ENCODE measurements at places on chromosomes 7 and 10.

DNA sequence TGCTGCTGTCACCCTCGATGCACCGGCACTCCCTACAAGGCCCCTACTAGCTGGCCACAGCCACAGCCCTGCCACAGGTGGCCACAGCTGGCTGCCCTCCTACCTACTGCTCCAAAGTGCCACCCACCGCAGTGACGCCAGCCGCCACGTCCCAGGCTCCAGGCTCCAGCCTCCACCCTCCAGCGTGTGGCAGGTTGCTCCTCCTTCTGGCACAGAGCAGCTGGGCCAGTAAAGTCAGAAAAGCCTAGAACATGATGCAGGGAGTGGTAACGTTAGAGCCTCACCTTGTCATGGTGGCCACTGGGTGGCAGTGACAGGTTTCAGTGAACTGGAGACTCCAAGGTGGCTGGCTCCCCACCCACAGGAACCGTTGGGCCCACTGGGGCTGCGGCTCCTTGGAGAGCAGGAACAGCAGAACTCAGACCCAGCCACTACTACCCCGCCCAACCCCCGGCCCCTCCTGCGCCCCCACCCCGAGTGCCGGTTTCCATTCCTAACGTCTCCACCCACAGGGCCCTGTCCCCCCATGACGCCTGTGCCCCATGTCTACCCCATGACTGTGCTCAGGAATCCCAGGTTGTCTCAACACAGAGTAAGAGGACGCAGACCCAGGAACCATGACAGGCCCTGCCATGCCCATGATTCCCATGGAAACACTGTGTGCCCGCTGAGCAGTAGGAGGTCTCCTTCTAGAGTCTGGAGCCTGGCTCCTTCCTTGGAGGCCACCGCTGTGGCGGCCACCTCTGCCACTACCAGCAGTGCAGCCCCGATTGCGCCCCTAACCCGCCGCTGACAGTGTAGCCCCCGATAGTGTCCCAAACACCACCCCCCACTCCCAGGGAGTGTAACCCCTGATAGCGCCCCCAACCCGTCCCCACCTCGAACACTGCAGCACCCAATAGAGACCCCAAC is 52.3 kb upstream of the ZNF33B start:
- no peak for DNase-seq

DNA sequence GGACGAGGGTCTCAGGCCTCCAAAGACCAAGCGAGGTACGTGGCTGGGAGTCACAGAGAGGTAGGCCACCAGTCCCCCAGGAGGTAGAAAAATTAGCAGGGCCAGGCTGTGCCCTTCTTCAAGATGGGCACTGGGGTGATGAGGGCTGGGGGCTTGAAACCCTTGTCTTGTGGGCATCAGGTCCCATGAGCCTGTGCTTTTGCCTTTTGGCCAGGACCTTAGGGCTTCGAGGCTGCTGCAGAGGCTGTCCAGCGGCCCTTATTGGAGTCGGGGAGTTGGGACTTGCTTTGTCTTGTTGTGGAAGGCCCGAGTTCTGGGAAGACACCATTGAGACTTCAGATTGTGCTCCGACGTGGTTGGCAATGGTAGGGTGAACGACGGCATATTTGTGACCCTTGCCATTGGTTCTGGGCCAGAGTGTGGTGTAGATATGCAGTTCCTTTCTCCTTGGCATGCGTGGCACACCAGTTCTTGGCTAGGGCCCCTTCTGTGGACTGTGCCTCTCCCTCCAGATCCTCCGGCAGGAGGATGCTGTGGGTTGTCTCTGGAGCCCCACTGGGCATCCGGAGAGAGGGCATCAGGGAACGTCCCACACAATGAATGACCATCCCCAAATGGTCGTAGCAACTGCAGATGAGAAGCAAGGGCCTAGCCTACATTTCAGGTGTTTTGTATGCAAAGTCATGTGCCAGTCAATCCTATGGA is 931 bp downstream of the SH2D4B start:
- DNase-seq = no peak

- DNase-seq = no peak
These were observed 5.6 kb upstream of the GARS1 start for GRCh38 chr7:30589111-30589510.

- no peak for DNase-seq
These were observed 290.6 kb downstream of the PARD3 start for GRCh38 chr10:34524369-34525091.

DNA sequence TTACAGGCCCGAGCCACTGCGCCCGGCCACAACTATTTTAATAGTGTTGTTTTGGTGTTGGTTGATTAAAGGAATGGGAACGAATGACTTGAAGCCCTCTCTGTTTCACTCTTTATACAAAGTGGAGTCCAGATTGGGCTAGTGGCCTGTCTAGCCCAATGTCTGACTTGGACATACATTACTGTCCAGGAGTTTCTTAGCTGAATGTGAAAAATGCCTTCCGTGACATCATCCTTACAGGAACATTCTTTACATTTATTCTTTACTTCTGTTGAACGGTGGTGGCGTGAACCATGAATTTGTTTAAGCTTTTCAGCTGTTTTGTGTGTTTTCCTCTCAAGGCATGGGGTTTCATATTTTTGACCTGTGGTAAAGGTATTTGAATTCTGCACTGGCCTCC is 67.9 kb downstream of the DAGLB start:
- no peak for DNase-seq

GRCh38 chr7:2437136-2437535 is 33.7 kb downstream of the CHST12 start:
- no peak for DNase-seq

- no peak for DNase-seq
These were observed 120.2 kb upstream of the ODAD2 start for GRCh38 chr10:28118985-28119628.

- DNase-seq = no peak
These were observed 326.7 kb downstream of the PTEN start for GRCh38 chr10:88190123-88190522.

- DNase-seq = peak; percentile 59
These were observed 105.2 kb upstream of the PPIF start for GRCh38 chr10:79241990-79242619.

- no peak for DNase-seq
These were observed 11.3 kb downstream of the PI4K2A start for GRCh38 chr10:97651773-97652172.

GRCh38 chr7:20298486-20298901 is 32.2 kb upstream of the ITGB8 start:
- DNase-seq = no peak

- peak; percentile 4 for DNase-seq
These were observed 53.1 kb upstream of the COBL start for GRCh38 chr7:51369746-51370145.

- DNase-seq = no peak
These were observed 59.2 kb downstream of the HK1 start for GRCh38 chr10:69337296-69338132.

GRCh38 chr10:102410429-102411073 is 8.0 kb downstream of the PSD start:
- DNase-seq = no peak

DNA sequence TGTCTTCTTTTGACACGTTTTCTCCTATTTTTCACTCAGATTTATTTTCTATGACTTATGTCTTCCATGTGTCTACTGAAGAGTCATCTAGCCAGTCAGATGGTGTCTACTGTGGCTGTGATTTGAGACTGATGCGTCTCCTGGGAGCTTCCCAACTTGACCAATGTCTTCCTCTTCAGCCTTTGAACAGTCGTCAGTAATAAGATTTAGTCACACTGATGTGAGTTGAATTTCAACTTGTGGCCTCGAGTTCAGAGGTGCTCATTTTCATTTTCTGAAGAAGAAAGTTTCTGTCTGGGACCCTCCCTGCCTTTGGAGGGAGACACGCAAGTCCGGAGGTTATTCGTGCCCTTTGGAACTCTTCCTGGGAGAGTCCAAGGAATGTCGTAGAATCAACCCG is 221.9 kb upstream of the INHBA start:
- DNase-seq = no peak

DNA sequence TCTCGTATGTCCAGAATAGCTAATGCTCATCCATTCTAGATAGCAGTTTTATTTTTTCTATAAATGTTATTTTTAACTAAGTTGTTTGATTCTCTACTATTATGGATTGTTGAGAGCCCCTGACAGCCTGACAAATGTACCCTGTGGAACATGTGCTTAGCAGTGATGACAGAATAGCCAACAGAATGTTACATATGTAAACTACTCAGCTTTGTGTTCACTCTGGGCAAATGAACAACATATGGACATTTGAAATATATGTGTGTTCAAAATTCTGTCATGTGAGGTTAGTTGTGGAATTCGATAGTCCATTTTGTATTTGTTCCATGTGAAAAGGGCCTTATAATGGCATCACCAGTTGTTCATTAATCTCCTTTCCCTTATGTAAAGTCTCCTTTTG is 199.7 kb downstream of the EXOC4 start:
- DNase-seq = no peak

GRCh38 chr10:35058686-35059085 is 31.5 kb downstream of the CUL2 start:
- DNase-seq = no peak

DNA sequence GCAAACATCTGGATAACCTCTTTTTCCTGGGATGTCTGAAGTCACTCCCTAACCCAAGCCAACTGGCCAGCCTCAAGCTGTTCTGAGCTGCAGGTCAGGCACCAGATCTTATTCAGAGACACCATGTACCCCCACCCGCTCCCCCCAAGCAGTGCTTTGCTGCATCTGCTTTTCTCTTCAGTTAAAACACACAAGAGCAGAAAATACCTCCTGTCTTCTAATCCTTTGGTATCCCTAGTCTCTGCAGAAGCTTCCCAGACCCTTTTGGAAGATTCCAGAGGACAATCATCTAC is 3.0 kb downstream of the ZNF488 start:
- DNase-seq = no peak

DNA sequence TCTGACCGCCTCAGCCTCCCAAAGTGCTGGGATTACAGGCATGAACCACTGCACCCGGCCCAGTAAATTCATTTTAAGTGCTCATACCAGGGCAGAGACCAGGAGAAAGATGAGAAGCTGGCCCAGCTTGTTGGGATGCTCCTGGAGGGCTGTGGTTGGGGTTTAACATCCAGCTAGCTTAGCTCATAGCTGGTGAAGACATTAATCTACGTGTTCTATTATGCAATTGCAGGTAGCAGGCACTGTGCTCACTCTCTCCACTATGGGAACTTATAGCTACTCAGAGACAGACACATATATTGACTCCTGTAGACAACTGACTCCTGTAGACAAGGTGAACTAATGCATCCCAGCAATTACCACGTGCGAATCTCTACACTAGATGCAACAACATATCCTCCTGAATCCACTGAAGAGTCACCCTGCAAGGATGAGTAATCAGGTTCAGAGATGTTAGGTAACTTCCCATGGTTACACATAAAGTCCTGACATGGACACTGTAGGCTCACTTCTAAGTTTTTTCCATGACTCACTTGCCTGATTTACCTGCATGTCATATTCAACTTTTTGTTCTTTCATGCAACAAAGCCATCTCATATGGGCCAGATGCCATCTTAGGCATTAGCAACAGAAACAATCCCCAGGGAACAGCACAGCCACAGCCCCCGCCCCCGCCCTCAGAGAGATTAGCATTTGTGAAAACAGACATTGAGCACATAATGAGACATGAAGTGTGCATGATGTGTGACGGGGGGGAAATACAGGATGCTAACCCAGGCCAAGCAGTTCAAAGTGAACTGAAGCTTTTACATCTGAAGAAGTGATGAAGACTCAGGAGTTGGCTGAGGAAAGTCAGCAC is 37.2 kb downstream of the ERLIN1 start:
- peak; percentile 11 for DNase-seq

- no peak for DNase-seq
These were observed 868.1 kb downstream of the XPNPEP1 start for GRCh38 chr10:109055243-109055642.

DNA sequence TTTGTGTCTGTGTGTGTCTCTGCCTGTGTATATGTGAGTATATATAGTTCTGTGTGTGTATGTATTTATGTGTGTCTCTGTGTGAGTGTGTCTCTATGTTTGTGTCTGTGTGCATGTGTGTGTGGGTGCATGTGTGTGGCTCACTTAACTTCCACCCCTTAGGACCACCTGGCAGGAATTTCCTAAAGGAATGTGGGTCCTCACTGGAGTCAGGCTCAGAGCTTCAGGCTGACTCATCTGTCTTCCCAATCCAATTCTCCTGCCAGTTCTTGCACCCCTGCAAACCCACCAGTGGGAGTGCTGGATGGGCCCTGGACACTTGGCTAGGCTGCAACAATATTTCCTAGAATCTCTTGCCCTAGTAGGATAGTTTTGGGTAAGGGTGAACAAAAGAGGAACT is 70.2 kb upstream of the GRB10 start:
- no peak for DNase-seq

GRCh38 chr10:110650265-110650668 is 6.1 kb downstream of the RBM20 start:
- DNase-seq = peak; percentile 69

GRCh38 chr7:74083117-74083876 is at the start of gene LIMK1:
Gene LIMK1, plus strand, starts transcription at chr7:74083804. Its CDS starts 187 bp downstream, at chr7:74083991.
- DNase-seq = peak; percentile 88

DNA sequence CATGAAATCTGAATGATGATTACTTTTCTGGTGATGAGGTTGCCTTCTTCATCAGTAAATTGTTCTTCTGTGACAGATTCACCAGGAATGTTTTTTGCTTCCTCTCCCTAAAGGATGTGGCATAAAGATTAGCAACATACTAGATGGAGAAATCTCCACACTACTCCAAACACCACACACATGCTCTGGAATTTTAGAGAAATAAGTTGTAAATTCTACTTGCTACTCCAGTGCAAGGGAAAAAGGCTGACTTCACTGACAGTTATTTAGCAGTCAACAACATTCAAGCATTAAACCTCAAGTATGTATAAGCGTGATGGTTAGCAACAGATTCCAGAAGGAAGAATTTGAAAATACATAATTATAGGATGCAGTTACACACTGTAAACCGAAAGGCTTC is 137.9 kb upstream of the CCDC6 start:
- no peak for DNase-seq

- DNase-seq = peak; percentile 25
These were observed 87.9 kb upstream of the KAT6B start for GRCh38 chr10:74738542-74738941.

DNA sequence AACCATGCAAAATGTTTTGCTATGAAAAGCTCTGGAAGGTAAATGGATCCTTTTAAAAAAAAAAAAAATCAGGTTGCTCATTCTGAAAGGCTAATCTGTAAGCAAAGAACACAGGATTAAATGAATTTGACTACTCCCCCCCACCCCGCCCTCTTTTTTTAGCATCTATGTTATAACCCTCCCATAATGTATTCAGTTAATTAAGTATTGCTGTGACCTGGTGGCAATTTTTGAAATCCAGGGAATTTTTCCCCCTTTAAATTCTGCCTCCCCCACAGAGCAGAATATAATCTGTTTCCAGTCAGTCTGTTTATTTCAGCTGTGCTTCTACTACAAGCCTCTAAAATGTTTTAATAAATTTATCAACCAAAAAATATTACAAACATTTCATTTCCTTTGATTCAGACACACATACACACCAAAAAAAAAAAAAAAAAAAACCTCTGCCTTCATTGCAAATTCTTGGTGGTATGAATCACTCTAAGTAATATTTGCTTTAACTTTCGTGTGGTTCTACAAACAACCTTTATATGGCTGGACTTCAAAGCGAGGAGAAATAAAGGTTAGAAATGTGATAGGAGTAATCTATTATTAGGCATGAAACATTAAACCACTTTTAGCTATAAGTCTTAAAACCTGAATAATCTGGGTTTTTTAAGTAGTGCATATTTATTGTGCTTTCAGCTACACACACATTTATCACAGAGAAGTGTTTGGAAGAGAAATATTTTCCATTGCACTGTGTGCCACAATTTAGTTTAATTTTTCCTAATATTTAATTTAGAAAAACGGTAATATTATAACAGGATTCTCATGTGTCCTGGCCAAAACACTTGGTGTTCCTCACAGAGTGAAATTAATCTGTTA is 64.4 kb upstream of the ARID5B start:
- no peak for DNase-seq

GRCh38 chr7:38973760-38974159 is 3.9 kb upstream of the POU6F2 start:
- DNase-seq = no peak

Measured in OCI-LY7 (cell line).